NCI-H774 (cell line): ENCODE measurements at places on chromosomes 11 and 22.
A peak's percentile ranks its signal among the peaks of the same experiment; 100 is the strongest.

DNA sequence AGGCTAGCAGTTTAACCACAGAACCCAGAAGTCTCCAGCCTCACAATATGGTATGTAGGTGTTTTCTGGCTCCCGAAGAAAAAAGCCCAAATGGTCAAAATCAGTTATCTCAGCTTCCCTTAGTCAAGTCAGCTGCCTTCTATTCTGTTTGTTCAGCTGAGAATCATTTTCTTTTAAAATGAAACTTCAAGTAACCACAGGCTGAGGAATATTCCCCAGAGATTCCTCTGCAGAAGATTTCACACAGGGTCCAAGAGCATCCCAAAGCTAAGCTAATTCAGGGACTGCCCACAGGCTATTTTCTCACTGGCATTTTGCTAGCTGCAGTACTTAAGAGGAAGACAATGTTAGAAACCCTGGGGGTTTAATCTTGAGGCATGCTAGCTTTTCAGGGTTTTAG is 977.0 kb upstream of the CHORDC1 start:
- DNase-seq = no peak

DNA sequence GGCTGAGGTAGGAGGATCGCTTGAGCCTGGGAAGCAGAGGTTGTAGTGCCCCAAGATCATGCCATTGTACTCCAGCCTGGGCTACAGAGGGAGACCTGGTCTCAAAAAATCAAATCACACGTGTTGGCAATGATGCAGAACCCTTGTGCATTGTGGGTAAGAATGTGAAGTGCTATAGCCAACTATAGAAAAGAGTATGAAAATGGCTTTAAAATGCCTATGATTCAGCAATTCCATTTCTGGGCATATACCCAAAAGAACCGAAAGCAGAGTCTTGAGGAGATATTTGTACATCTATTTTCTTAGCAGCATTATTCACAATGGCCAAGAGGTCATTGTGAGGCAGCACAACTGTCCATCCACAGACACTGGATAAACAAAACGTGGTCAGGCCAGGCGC is 2.6 kb upstream of the FADS3 start:
- no peak for DNase-seq

- DNase-seq = peak; percentile 62
Observed at GRCh38 chr11:68998390-68998911, 14.6 kb downstream of the MRGPRF start.

GRCh38 chr11:20353829-20354434 is 9.6 kb upstream of the HTATIP2 start:
- peak; percentile 36 for DNase-seq

GRCh38 chr22:49405590-49405989 is 422.1 kb downstream of the BRD1 start:
- DNase-seq = no peak

GRCh38 chr11:60457576-60457975 is 1.9 kb downstream of the MS4A1 start:
- no peak for DNase-seq

- DNase-seq = no peak
Observed at GRCh38 chr11:2586793-2587131, 113.0 kb downstream of the KCNQ1OT1 start.

- no peak for DNase-seq
Observed at GRCh38 chr11:79087961-79088318, 352.9 kb downstream of the TENM4 start.

GRCh38 chr11:60908803-60909202 is 2.4 kb upstream of the PRPF19 start:
- no peak for DNase-seq

GRCh38 chr11:6229911-6230310 is 4.5 kb downstream of the FHIP1B start:
- DNase-seq = no peak

- no peak for DNase-seq
Observed at GRCh38 chr22:22103078-22103875, 120.7 kb upstream of the TOP3B start.

DNA sequence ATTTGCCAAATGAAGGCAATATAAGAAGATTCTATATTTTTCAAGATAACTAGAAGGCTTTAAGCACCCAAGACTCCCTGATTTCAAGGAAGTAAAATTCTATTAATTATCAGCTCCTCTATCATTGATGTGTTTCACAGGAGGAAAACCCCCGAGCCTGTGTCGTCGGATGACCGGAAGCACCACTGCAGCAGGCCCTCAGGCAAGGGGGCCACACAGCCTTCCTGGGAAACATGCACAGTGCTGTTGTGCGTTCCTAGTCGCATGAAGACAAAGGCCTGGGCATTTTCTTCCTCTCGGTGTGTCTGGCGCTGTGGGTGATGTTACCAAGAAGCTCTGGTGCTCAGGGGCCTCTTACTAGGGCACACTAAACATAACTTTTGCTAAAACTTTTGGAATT is 16.4 kb downstream of the CLTCL1 start:
- no peak for DNase-seq

DNA sequence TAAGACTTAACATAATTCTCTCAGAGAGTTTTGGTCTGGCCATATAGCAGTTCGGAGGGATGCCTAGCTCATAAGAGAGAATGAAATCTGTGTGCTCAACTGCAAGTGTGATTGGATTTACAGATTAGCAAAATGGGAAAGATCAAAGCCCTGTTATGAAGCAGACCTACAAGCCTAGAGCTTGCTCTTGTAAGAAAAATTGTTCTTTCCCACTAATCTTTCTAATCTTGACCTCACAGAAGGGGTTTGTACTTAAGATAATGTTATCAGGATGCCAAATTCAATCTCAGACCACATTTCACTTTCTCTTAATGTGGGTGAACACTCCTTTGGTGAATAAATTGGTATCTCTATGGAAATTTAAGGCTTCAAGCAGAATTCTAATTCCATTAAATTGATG is 267.2 kb downstream of the RAB38 start:
- no peak for DNase-seq

DNA sequence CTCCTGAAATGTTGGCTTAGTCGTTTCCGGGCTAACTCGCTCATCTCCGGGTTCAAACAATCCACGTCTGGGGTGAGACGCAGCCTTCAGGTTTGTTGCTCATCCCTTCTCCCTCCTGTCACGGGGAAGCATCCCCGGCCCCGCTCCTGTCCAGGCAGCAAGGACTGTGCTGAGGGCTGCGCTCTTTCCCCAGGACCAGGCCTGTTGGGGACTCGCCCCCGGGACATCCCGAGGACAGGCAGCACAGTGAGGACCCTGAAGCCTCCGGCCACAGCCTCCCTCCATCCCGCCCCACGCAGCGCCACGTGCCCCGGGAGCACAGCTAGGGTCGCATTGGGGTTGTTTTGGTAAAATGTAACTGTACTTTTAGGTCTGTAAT is 252.0 kb downstream of the BRD1 start:
- no peak for DNase-seq

- DNase-seq = no peak
Observed at GRCh38 chr11:70314730-70315129, 44.2 kb downstream of the PPFIA1 start.

- no peak for DNase-seq
Observed at GRCh38 chr22:46854125-46854870, 91.8 kb downstream of the TBC1D22A start.

DNA sequence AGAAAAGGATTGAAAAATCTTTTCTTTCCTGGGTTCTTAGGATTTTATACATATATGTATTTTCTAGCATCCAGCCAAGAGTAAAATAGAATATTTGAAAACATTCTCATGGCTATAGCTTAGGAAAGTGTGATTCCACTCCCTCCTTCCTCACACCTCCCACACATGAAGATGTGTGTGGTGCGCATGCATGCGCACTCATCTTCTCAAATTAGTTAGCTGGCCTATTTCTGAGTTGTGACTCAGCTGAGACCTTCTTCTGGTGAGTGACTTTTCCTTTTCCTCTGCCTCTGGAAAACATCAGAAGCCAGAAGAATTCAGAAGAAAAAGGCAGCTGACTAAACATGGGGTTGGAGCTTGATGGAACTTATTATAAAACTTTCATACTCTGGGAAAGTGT is 149.8 kb downstream of the OR4C45 start:
- DNase-seq = no peak

GRCh38 chr11:99271527-99271926 is 250.8 kb downstream of the CNTN5 start:
- no peak for DNase-seq

GRCh38 chr22:32518381-32518780 is 43.8 kb downstream of the FBXO7 start:
- DNase-seq = no peak

- no peak for DNase-seq
Observed at GRCh38 chr11:32531528-32531927, 52.1 kb upstream of the EIF3M start.

- no peak for DNase-seq
Observed at GRCh38 chr22:42769574-42770447, 49.1 kb upstream of the A4GALT start.

GRCh38 chr11:12117611-12118010 is 7.2 kb downstream of the MICAL2 start:
- no peak for DNase-seq

GRCh38 chr11:111421251-111421650 is 42.2 kb upstream of the POU2AF1 start:
- DNase-seq = no peak

- no peak for DNase-seq
Observed at GRCh38 chr11:117984476-117984875, 1.7 kb upstream of the IL10RA start.

- no peak for DNase-seq
Observed at GRCh38 chr11:69828276-69828970, 9.2 kb upstream of the FGF3 start.

DNA sequence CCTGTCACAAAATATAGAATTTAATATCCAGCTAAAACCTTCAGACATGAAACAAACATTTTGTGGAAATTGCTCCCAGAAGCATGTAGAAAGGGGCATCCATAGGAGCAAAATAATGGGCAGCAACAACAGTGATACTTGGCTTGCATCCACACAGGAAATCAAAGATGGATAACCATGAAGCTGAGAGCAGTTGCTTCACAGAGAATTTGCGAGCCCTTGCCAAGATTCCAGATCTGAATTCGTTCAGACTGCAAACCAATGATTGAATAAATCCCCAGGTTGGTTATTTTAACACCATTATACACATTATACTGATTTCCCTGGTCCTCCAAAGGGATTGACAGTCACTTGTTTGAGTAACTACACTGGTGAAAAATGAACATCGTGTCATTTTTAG is 15.6 kb upstream of the OR51L1 start:
- DNase-seq = no peak

GRCh38 chr11:103499710-103500340 is 390.6 kb downstream of the DYNC2H1 start:
- DNase-seq = no peak

DNA sequence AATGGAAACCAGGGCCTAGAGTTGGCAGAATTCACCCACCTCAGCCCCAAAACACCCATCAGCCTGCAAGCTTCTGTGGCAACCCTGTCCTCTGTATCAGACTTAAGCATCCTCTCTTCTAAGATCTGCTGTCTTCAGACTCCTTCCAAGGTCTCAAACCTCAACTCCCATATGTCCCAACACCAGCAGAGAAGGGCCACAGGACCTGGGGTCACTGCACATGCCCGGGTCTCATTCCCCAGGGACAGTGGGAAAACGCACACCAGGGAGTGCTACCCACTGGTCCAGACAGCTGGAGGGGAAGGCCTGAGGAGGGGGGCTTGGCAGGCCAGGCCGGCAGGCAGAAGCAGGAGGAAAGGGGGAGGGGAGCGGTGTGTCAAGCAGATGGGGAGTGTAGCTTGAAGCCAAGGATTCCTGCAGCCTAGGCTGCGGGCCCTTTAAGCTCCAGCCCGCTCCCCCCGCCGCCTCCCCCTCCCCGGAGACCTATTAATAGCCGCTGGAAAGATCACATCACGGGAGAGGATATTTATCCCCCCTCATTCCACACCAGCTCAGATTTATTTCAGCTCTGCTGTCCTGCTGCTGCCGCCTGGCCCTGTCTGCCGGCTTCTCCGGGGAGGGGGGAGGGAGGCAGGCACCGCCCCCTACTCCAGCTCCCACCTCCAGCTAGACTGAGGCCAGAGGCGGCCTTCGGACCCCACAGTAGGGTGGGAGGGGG is 16.7 kb downstream of the BCL9L start:
- no peak for DNase-seq

DNA sequence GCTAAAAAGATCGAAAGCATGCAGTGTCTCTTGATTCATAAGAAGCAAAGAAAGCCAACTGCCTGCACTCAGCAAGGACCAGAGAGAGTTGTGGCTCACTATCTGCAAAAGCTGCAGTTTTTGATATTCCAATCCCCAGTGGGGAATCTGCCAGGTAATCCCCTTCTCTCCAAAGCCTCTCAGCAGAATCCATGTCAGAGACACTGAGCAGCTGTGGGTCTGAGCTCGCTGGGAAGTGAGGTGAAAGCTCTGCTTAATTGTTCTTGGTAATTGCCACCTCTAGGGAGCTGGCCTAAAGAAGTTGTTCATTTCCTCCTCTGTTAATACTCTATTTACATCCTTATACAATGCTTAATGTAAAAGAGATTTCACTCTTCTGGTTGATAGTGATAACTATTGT is 261.3 kb upstream of the LRRC4C start:
- no peak for DNase-seq

- DNase-seq = no peak
Observed at GRCh38 chr11:12995188-12995587, 13.9 kb upstream of the RASSF10 start.

GRCh38 chr11:64516226-64516625 is 74.8 kb upstream of the SLC22A12 start:
- peak; percentile 6 for DNase-seq

GRCh38 chr22:29821291-29822016 is 16.6 kb downstream of the ASCC2 start:
- no peak for DNase-seq

GRCh38 chr11:63017306-63017974 is 1.8 kb upstream of the SLC22A8 start:
- no peak for DNase-seq

- DNase-seq = no peak
Observed at GRCh38 chr11:123264431-123264780, 69.4 kb upstream of the CLMP start.

DNA sequence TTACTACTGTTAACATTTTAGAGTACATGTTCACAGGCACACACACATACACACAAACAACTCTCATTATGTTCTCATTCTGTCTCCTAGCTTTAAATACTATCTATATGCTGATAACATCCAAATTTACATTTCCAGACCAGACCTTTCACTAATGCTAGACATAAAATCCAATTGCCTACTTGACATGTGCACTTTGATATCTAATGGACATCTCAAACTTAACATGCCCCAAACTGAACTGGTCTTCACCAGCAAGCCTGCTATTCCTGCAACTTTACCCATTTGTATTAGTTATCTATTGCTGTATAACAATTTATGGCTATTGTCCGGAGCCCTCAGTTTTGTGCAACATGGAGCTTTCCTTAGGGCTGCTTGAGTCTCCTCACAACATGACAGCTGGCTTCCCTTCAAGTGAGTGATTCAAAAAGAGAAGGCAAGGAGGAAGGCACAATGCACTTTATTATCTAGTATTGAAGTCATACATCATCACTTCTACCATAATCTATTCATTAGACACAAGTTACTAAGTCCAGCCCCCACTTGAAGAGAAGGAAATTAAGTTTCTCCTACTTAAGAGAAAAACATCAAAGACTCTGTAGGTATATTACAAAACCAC is 3.0 kb downstream of the SLC36A4 start:
- DNase-seq = no peak

DNA sequence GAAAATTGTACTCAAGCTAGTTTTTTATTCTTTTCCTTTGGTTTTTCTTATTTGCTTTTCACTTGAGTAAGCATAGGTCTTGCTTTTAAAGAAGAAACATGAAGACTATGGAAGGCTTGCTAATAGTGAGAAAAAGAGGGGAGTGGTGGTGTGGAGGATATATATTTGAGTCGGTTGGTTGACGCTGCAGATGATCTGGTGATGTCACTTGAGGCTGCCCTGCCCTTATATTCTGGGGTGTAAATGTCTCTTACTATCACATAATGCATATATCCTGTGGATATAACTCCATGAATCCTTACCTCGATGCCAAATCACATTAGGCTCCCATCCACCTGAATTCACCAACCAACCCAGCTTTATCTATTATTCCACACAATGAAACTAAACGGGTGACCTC is 2.9 kb downstream of the GRIA4 start:
- no peak for DNase-seq
